Activated CD4-positive, alpha-beta T cell treated with anti-CD3 and anti-CD28 coated beads, Interleukin-2, amount 50 U/mL, for 1 hour (primary cell): ENCODE measurements at places on chromosomes 2 and 18.
A peak's percentile ranks its signal among the peaks of the same experiment; 100 is the strongest.

DNA sequence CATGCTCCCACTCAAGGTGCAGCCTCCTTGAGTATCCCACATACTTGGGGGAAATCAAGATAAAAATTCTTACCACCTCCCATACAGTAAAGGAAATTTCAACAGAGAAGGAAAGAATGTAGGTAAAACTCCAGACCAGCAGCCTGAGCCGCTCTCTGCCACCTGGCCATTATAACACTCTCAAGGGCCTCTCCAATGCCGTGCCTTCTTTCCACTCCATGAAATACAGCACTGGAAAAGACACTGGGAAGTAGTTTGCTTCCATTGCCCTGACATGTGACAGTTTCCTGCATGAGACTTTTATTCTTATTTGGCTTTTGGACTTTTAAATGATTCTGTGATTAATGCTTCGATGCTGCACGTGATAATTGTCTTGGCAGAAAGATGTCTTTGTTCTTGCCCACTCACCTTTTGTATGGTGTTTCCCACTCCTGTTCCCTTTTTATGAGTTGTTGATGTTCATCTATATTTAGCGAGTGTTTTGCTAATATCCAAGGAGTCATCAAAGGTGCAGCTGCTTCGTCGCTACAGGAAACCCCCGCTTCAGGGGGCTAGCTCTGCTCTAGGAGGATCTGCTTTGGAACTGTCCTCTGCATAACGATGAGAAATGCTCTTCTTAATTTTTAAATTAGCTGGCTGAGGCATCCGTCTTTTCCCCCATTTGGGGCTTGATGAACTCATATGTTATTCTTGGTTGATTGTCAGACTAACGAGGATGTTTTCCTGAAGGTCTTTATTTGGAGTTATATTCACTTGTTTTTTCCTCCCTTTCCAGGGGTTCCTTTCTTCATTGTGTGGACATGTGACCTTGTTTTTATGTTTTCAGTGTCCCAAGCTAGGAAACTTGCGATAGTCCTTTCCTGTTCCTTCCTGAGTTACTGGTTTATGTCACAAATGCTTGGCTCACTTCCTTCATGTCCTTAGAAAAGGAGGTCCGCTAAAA, 179.4 kb downstream of the TXNL1 start:
- no peak for DNase-seq

GRCh38 chr2:211994806-211995205, 543.8 kb downstream of the ERBB4 start:
- no peak for DNase-seq

GRCh38 chr18:79510731-79511241, 115.1 kb downstream of the NFATC1 start:
- no peak for DNase-seq

- no peak for DNase-seq
Measured at GRCh38 chr2:239163688-239164334, 237.0 kb downstream of the HDAC4 start.

DNA sequence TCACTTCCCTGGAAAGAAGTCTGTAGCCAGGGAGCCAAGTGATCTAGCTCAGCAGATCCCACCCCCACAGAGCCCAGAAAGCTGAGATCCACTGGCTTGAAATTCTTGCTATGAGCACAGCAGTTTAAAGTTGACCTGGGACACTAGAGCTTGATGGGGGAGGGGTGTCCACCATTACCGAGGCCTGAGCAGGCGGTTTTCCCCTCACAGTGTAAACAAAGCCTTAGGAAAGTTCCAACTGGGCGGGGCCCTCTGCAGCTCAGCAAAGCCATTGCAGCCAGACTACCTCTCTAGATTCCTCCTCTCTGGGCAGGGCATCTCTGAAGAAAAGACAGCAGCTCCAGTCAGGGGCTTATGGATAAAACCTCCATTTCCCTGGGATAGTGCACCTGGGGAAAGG, 887.2 kb upstream of the LRATD1 start:
- no peak for DNase-seq

DNA sequence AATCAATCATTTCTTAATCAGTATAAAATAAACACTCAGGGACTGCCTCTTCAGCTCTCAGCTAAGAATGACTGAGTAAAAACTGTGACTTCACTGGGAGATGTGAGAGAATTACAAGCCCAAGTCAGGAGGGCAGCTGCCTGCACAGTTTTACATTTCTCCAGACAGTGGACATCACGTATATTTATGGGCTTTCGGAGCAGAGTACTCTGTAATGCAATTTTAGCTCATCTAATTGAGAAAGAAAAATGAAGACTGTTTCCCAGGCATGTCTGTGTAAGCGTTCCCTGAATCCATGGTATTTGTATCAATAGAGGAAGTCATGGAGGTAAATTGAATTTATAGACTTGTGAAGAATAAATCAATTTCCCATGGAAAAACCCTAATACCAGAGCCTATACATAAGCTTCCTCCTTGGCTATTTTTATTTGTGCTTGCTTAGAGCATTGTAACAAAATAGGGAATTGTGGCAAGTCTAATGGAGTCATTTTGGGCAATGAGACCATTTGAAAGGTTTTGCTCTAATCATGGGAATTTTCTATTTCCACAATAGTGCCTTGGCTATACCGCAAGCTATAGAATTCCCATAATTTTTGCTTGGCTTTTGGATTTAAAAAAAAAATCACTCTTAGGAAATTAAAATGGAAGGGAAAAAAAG, 87.2 kb downstream of the SLC5A7 start:
- DNase-seq, result no peak

- DNase-seq, result no peak
Measured at GRCh38 chr2:113054066-113054465, 1.4 kb upstream of the IL36B start.

DNA sequence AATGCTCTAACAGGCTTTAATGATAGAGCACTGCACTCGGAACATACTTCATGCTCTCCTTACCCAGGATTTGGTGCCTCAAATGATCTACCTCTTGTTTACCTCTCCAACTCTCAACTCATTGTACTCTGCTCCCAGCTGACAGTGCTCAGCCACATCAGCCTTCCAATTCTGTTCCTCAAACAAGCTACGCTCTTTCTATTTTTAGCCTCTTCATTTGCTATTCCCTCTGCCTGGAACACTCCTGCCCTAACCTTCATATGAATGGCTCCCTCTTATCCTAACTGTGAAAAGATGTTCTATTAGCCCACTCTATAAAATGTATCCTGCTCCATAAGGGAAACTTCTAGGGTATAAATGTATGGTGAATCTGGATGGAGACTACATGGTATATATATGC, 42.5 kb downstream of the PIGN start:
- DNase-seq, result no peak

GRCh38 chr18:48711651-48712486, 173.0 kb downstream of the CTIF start:
- DNase-seq, result peak; percentile 4

GRCh38 chr2:240168041-240168440, 27.6 kb upstream of the OTOS start:
- no peak for DNase-seq
